ENCODE measurements at places on chromosomes 1 and 21.

DNA sequence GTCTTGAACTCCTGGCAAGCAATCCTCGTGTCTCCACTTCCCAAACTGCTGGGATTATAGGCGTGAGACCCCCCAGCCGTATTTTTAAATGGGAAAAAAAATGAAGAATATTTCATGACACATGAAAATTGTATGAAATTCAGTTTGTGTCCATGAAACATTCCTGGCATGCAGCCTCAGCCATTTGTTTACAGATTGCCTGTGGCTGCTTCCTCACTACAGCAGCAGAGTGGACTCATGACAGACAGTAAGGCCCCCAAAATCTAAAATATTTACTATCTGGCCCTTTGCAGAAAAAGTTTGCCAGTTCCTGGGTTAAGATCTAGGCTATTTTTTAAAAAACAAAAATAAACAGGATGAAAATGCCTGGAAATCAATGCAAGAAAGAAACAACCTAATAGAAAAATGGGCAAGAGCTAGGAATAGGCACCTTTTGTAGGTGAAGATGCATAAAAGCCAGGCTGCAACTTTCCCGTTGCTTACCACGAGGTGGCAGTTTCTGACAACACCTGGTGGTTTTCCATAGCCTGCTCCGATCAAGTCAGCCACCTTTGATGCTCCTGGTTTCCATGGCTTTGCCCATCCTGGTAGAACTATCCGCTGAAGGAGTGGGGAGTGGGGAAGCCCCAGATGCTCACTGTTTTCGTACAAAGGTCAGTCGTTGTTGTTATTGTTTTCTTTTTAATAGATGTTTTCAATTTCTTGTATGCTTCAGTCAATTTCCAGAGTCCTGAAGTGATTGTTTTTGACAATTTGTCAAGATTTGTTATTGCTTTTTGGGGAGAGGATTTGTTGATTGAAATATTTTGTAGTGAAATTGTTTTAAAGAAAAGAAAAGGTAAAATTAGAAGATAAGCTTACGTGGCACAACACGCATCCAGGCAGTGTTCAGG is 24.3 kb downstream of the UBE2Q1 start:
- no peak for DNase-seq

GRCh38 chr1:169999761-170000160 is 74.7 kb downstream of the KIFAP3 start:
- DNase-seq, result no peak

GRCh38 chr1:30635391-30635975 is 87.9 kb downstream of the MATN1 start:
- no peak for DNase-seq

DNA sequence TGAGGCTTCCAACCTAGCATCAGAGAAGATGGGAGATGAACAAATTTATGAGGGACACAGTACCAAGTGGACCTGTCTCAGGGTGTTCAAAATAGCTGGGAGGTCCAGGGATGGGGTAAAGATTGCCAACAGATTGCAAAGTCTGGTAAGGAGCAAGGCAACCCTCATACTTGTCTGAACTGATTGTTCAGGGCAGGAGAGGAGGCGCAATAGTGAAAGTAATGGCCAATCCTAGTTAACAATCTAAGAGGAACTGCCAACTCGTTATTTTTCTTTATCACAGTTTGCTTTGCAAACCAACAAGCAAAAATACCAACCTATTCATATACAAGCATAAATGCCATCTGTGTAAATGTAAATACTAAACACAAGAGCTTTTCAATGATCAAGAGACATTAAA is 78.4 kb upstream of the S1PR1 start:
- DNase-seq, result no peak

- DNase-seq, result no peak
Observed at GRCh38 chr1:33685256-33685655, 178.6 kb upstream of the HMGB4 start.

DNA sequence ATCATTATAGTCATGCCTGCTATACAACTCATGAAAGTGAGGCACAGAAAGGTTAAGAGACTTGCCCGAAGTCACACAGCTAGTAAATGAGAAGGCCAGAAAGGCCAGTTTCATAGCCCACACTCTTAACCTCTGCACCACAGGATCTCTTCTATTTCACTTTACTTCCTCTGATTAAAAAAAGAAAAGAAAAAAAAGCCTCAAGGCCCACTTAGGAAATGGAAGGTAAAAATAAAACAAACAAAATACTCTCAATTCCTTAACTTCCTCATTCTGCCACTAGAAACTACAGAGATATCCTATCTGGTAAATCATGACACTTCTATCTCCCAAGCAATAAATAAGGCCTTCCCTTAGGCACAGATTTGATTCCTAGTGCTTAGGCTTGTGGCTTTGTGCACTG is 7.6 kb upstream of the ENAH start:
- DNase-seq, result no peak

- DNase-seq, result no peak
Observed at GRCh38 chr1:97114842-97115241, 393.3 kb downstream of the PTBP2 start.

- DNase-seq, result no peak
Observed at GRCh38 chr1:224459966-224460365, 25.4 kb upstream of the WDR26 start.

DNA sequence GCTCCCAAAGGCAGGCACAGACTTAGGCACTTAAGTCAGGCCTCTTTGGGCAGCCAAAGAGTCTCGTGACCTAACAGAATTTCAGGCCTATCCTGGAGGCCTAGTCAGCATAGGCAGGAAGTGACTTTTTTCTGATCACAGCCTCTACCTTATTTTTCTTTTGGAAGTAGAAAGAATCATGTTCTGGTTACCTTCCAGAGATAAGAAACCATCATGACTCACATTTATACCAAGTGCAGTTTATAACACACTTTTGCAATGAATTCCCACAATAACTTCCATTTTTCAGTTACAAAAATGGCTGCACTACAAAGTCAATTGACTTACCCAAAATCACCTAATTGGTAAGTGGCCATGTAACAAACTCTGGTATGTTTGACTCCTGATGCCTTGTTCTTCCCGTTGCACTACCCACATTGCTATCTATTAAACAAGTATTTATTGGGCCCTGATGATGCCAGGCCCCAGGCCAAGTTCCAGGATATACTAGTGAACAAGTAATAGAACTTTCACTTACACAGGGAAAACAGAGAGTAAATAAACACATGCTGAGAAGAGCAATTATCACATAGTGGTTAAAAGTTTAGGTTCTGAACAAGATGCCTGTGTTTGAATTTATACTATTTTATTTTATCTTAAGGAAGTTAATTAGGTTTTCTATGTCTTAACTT is 74.3 kb downstream of the SH3GLB1 start:
- no peak for DNase-seq

DNA sequence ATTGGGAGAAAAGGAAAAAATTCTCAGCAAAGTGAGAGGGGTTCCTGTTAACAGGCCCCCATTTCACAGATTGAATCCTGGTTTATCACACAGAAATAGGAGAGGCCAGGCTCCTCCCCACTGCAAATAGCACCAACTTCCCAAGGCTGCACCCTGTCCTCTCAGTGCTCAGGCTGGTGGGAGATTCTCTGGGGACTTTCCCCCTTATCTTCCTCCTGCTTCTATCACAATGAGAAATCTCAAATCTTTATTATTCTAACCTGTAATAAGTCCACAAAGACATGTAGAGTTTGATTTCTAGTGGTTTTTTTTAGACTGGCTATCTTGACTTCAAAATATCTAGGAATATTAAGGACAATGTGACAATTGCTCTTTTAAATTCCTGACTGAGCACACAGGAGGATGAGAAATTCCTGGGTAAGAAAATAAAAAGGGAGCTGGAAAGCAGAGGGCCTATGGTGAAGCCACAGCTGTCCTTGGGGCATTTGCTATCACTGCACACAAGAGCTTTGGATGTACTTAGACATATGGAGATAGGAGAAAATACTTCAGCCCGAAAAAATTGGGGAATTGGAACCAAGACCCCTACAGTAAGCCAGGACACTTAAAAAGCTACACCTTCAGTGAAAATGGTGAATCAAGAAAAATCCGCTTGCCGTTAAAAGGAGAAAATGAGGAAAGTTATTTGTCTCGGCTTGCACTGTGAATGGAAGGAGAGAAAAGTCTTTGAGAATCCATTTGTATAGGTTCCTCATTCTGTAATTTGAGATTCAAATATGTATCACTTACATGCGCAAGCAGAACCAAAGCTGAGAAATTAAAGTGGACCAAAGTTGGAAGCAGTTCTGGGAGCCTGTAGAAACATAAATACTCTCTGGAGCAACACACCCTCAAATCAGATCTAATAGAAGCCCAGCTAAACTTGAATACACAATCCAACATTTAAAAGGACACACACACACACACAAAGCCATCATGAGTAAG is 65.9 kb upstream of the C1orf105 start:
- no peak for DNase-seq

DNA sequence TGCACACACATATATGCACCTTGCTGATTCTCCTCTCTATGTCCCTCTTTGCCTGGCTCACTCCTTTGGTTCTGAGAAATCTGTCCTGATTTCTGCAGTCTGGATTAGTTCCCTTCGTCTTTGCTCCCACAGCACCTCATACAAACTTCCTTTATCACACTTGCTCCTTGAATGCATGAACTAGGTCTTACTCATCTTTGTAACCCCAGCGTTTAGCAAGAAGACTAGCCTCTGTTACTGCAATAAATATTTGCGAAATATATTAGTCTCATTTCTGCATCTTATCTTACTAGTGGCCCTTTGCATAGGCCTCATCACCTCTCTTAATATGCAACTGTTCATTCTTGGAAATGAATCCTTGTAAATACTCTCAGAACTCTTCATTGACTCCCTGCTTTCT is 11.4 kb downstream of the SMYD2 start:
- no peak for DNase-seq

- DNase-seq, result no peak
Observed at GRCh38 chr21:39085843-39086405, 97.3 kb downstream of the PSMG1 start.

- no peak for DNase-seq
Observed at GRCh38 chr1:205645519-205645918, 13.7 kb upstream of the ELK4 start.

DNA sequence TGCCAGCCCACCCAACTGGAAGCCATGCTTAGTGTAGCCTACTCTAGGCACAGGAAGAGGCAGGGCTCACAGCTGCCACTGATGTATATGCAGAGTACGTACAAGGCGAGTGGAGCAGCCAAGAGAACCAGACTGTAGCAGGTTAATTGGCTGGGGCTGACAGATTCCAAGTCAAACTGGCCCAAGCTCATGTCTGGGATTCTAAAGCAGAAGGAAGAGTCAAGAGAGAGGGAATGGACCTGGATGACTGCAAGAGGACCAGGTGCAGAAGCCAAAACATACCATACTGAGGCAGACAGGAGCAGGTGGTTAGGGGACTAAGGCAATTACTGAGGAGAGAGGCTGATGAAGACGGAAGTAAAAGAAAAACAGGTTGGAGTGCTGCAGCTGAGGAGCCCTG is 51.3 kb upstream of the LRRN2 start:
- DNase-seq, result no peak

GRCh38 chr1:24652382-24652781 is 9.3 kb downstream of the SRRM1 start:
- DNase-seq, result no peak

DNA sequence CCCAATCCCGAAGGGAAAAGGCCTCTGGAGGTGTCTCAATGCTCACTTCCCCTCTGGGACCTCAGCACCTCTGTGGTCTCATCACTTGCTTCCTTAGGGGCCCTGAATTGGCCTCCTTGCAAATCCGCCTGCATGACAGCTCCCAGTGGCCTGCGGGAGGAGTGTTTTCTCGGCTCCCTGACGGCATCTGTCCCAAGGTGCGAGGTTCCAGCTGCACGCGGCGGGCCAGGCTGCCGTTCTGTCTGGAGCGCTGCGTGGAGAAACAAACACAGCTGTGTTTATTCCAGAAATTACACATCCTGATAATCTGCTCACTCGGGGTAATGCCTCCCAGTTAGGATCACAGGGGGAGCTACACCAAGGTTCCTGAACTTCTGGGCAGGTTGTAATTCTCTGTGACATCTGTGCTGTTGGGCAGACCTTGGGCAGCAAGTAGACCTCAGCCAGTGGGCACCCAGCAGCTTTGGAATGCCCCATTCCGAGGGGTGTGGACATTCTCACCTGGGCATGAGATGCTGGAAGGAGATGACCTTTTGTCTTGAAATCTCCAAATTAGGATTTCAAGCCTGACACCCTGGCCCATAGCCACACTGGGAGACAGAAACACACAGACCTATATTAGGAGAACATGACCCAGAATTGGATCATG is 18.2 kb downstream of the EPHB2 start:
- no peak for DNase-seq

GRCh38 chr1:17895401-17895800 is 140.3 kb downstream of the ACTL8 start:
- no peak for DNase-seq

GRCh38 chr1:165734906-165735305 is 33.8 kb downstream of the TMCO1 start:
- no peak for DNase-seq

- no peak for DNase-seq
Observed at GRCh38 chr1:108345776-108346531, 102.1 kb upstream of the NBPF4 start.

DNA sequence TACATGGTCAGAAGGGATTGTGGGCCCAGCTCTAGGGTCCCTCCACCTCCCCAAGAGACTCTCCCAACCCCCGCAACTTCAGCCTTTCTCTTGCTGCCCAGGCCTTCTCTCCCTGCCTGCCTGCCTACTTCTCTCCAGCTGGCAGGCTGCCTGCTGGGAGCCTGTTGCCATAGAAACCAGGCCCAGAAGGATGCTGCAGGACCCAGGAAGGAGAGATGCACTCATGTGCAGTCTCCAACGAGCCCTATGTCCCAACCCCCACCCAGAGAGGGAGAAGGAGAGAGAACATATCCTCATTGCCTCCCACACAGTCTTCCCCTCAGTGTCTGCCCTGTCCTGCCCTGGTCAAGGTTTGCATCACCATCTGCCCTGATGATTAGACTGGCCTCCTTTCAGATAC is 10.8 kb upstream of the SMIM12 start:
- no peak for DNase-seq

DNA sequence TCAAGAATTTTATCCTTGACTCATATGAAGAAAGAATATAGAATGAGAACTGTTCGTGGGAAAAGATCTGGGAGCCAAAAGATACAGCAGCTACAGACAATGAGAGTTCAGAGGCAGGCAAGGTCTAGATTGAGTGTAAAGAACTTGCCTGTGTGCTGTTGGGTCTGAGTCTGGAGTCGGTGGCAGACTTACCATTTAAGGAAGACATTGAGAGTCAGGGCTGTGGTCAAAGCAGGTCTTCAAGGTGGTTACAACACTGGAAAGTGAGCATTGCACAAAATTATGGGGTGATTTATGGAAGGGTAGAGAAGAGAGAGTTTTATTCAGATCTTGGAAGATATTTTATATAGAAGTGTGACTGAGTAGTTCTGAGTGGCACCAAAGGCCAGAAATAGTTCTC is 80.6 kb downstream of the TBX19 start:
- DNase-seq, result no peak
